Stimulated activated CD4-positive, alpha-beta T cell treated with anti-CD3 and anti-CD28 coated beads, Interleukin-2, amount 100 ng/mL, for 4 hours (primary cell): ENCODE measurements at places on chromosomes 1 and 21.

DNA sequence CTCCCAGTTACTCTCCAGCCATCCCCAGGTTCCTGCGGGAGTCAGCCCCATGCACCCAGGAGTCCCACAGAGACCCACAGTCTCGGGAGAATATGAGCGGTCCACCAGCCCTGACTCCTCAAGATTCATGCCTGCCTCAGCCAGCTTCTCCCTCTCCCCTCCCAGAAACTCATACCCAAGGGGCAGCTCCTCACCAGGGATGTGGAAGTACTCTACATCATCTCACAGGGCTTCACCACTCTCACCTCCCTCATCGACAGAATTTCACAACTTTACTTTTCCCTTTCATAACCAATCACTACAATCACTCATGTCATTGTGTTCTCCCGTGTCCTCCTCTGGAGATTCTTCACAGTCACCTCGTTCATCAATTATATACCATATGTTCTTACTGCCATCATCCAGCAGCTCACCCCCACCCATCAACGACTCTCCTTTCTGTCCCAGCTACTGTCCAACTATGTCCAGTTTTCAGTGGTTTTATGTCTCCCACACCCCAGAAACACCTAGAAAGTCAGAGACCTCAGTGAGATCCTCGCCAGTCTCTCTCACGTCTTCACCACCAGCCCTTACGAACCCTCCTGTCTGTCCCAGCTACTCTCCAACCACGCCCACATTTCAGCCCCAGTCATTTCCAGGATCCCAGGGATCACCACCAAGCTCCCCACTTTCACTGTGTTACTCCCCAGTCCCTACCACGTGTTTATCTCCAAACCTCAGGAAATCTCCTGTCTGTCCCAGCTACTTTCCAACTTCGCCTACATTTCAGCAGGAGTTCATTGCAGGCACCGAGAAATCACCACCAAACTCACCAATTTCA lies 1530.1 kb upstream of the TPTE start:
- no peak for DNase-seq

- no peak for DNase-seq
These were observed 104.4 kb upstream of the SERBP1 start for GRCh38 chr1:67534627-67535065.

DNA sequence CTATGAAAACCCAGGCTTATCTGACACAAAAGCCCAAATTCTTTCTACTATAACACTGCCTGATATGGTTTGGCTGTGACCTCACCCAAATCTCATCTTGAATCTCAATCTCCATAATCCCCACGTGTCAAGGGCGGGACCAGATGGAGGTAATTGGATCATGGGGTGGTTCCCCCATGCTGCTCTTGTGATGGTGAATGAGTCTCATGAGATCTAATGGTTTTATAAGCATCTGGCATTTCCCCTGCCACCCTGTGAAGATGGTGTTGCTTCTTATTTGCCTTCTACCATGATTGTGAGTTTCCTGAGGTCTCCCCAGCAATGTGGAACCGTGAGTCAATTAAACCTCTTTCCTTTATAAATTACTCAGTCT lies 123.3 kb upstream of the USP24 start:
- DNase-seq, result no peak

DNA sequence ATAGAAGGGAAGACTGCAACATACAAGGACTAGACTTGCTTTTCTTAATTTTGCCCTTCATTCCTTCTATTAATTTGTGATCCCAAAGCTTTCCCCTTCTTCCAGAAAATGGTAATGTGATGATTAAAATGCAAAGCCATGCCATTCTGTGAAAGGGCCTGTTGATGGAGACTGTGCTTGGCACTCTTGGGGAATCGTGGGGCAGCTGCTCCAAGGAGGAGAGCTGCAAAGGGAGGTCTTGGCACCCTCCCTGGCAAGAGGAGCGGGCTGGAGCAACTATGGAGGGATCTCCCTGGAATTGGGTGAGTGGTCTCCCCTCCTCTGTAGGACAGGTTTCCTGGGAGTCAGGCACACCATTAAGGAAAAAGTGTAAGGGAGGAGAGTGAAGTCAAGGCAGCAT lies 16.6 kb downstream of the CACNA1S start:
- DNase-seq, result no peak

GRCh38 chr1:205610901-205611466 lies 20.8 kb downstream of the ELK4 start:
- DNase-seq, result no peak

DNA sequence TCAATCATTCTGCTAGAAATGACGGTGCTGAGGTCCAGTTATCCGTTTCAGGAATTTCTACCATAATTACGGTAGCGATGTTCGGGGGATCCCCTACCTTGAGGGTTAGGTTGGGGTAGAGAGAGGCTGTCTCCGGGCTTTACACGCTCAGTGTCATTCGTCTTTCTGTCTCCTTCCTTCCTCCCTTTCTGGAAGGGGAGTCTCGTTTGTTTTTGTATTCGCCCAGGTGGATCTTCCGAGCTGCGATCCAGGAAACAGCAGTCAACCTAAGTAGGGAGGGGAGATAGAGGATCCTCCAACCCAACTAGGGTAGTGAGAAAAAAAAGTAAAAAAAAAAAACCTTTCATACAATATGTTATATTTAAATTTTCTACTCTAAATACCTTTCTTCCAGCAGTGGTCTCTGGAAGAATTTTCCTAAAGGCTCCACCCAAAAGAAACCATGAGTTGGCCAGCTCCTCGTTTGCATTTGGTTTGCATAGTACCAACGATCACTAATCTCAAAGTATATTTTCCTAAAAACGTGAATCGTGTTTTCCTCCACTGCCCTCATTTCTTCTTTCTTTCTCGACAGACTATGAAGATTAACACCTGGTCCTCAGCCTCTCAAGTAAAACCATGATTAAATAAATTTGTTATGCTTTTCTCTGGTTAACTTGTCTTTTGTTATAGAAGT lies 611 bp upstream of the PIK3C2B start:
- no peak for DNase-seq

GRCh38 chr1:186760446-186760845 lies 68.3 kb upstream of the PLA2G4A start:
- no peak for DNase-seq

DNA sequence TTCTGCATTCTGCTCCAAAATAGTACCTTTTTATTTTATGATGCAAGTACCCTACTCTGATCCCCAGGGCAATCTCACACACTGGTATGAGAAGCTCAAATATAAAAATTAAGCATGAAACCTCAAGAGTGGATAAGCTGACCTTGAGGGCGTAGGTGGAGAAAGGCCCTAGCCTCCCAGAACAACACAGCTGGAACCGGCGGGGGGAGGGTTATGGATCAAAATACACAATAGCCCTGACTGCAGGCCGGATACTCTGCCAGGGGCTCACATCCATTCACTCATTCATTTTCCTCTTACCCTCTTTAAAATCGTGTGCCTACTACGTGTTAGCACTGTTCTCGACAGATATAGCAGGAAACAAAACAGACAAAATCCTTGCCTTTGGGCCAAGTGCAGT lies 32.8 kb upstream of the ECE1 start:
- no peak for DNase-seq

- no peak for DNase-seq
These were observed 1770.6 kb downstream of the PLA2G4A start for GRCh38 chr1:188599313-188599712.

GRCh38 chr1:157288492-157288891 lies 150.3 kb upstream of the ETV3 start:
- DNase-seq, result no peak
